ENCODE measurements at places on chromosomes 16 and 17. TPM values are rescaled to one million over a fixed set of nuclear protein-coding genes. Genes with fewer than 3 reads are reported as not detected.

GPT2 gene
- total RNA-seq, result 6.1 TPM

ABI3 gene
- under 0.01 TPM for total RNA-seq

FBXO39 gene
- total RNA-seq, result not detected

C17orf67 gene
- 0.73 TPM for total RNA-seq

GUCY2D gene
- total RNA-seq, result under 0.01 TPM

SECTM1 gene
- total RNA-seq, result 60.3 TPM

CMTM1 gene
- total RNA-seq, result 1.8 TPM

DRC7 gene
- 0.37 TPM for total RNA-seq

TBX6 gene
- not detected for total RNA-seq

HBM gene
- not detected for total RNA-seq

SHISA6 gene
- total RNA-seq, result not detected

CBFA2T3 gene
- not detected for total RNA-seq

KRTAP1-5 gene
- 1.6 TPM for total RNA-seq

COL1A1 gene
- total RNA-seq, result 577 TPM

CTRB1 gene
- total RNA-seq, result not detected

GPR139 gene
- not detected for total RNA-seq

RTN4RL1 gene
- 0.20 TPM for total RNA-seq

OTOP2 gene
- not detected for total RNA-seq

KRT40 gene
- total RNA-seq, result not detected

KRT14 gene
- 0.59 TPM for total RNA-seq

ZNF785 gene
- 11.4 TPM for total RNA-seq

CLEC10A gene
- total RNA-seq, result not detected

SMIM36 gene
- total RNA-seq, result not detected

SLC39A11 gene
- total RNA-seq, result 12.9 TPM

EVPL gene
- not detected for total RNA-seq

HERPUD1 gene
- total RNA-seq, result 70.6 TPM

NPIPA8 gene
- not detected for total RNA-seq

LGALS9B gene
- not detected for total RNA-seq

CDRT15 gene
- total RNA-seq, result not detected

FSCN2 gene
- total RNA-seq, result 0.59 TPM

CLEC18B gene
- 0.20 TPM for total RNA-seq

AOC2 gene
- 0.73 TPM for total RNA-seq

FAHD1 gene
- 61.7 TPM for total RNA-seq

ERCC4 gene
- 12.1 TPM for total RNA-seq

SPATA33 gene
- total RNA-seq, result 2.9 TPM
